ENCODE measurements at places on chromosomes 13 and 19.

- H3K27ac ChIP-seq: no peak overlapping the region
- H3K4me3 ChIP-seq: no peak overlapping the region
- H3K36me3 ChIP-seq: no peaks in the 10 kb centered on the region
- no peaks in the 10 kb centered on the region for H3K4me1 ChIP-seq
- DNase-seq: no peak
- no peaks in the 10 kb centered on the region for H3K27me3 ChIP-seq
Observed at GRCh38 chr19:10052602-10053360, 33.3 kb upstream of the SHFL start.

DNA sequence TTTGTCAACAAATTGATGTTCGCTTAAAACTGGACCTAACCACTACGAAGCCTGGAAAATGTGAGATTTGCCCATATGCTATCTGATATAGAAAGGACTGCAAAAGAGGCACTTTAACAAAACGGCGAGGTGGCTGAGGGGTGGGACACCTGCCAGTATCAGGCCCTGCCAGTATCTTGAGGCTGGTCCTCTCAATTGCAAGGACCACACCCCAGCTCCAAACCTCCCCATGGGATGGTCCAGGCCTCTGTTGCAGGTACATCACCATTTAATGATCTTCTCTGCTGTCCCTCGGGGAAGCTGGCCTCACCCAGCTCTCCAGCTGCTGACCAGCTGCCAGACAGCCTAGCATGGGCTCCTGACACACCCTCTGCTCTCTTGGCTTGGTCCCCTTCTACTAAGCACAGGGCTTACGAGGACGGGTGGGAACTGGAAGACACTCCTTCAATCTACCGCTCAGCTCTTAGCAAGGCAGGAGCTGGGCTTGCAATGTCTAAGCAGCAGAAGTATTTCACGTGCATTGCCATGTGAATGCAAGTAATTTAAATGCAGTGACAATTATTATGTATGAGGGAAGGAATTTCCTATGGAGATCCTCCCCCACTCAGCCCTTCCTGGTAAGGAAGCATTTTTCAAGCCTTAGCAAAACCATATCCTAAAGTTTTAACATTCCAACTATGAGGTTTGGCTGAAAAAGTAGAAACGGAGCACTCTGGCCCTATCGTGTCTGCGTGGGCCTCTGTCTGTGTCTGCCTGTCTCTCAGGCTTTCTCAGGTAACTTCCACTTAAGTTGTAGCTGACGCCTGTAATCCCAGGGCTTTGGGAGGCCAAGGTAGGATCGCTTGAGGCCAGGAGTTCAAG lies 63.9 kb downstream of the LATS2 start:
- peaks cover 3% of the 10 kb centered on the region for H3K27me3 ChIP-seq
- H3K27ac ChIP-seq: no peak overlapping the region
- DNase-seq: no peak
- no peaks in the 10 kb centered on the region for H3K4me1 ChIP-seq
- no peaks in the 10 kb centered on the region for H3K36me3 ChIP-seq

- H3K4me1 ChIP-seq: no peaks in the 10 kb centered on the region
- no peak for DNase-seq
- peaks cover 98% of the 10 kb centered on the region for H3K36me3 ChIP-seq
- H3K27ac ChIP-seq: no peak overlapping the region
- H3K27me3 ChIP-seq: no peaks in the 10 kb centered on the region
Observed at GRCh38 chr19:35729763-35730162, 12.0 kb downstream of the KMT2B start.

DNA sequence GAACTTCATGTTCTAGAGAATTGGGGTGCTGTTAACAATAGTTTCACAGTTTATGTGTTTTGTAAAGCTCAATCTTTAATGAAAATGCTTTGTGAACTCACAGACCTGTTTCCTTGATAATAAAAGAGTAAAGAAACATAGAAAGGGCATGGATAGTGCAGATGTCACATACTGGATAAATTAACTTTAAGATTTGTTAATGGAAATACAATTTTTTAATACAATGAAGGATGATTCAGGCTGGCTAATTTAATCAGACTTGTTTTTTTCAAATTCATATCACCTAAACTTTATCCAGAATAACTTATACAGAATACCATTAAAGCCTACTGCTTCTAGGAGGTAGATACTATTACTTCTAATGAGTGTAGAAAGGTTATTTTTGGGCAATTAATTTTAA lies 1033.5 kb upstream of the SLC10A2 start:
- H3K36me3 ChIP-seq: no peaks in the 10 kb centered on the region
- H3K4me3 ChIP-seq: no peak overlapping the region
- no peak overlapping the region for H3K27ac ChIP-seq
- no peak for DNase-seq

DNA sequence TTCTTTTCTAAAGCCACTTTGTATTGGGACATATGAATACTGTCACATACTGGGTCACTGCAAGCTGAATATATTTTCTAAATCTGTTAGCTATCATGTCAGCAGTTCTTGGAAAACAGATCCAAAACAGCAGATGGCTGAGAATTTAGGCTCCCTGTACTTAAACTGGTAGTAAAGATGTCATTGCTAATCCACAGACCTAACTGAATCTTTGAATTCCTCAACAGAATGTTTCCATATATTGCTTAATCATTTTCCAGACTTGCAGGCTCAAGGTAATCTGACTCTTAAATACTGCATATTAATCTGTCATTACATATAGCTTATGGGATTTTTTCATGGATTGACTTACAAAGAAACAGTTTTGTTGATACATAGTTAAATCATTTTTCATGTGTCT lies 639.0 kb upstream of the KLHL1 start:
- no peak overlapping the region for H3K27ac ChIP-seq
- no peaks in the 10 kb centered on the region for H3K4me1 ChIP-seq
- no peak for DNase-seq
- H3K27me3 ChIP-seq: no peaks in the 10 kb centered on the region
- no peak overlapping the region for H3K4me3 ChIP-seq
- no peaks in the 10 kb centered on the region for H3K36me3 ChIP-seq

GRCh38 chr19:41552558-41552957 lies 23.4 kb upstream of the CEACAM21 start:
- no peak for DNase-seq
- H3K27me3 ChIP-seq: peaks cover 33% of the 10 kb centered on the region
- H3K4me3 ChIP-seq: no peak overlapping the region
- peaks cover 16% of the 10 kb centered on the region for H3K4me1 ChIP-seq
- no peak overlapping the region for H3K27ac ChIP-seq
- no peaks in the 10 kb centered on the region for H3K36me3 ChIP-seq

Measured in DND-41 (cell line).